ENCODE measurements at places on chromosomes 2 and 18.

DNA sequence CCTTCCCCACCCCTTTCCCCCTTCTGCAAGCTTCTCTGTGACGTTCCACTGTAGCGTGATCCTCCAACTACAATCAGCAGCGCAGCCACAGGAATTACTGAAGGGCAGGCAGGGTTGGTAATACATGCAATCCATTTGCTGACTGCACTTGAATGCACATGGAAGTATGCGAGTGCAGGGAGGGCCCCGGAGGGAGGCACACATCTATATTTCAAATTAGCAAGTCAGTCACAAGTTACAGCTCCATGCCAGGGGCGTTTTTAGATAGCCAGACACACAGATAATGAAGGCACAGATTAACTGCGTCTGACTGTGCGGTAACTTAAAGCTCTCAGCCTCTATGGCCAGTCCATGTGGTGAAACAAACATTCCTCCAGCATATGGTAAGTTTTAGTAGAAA is 209.2 kb upstream of the GATA6 start:
- no peak for DNase-seq

DNA sequence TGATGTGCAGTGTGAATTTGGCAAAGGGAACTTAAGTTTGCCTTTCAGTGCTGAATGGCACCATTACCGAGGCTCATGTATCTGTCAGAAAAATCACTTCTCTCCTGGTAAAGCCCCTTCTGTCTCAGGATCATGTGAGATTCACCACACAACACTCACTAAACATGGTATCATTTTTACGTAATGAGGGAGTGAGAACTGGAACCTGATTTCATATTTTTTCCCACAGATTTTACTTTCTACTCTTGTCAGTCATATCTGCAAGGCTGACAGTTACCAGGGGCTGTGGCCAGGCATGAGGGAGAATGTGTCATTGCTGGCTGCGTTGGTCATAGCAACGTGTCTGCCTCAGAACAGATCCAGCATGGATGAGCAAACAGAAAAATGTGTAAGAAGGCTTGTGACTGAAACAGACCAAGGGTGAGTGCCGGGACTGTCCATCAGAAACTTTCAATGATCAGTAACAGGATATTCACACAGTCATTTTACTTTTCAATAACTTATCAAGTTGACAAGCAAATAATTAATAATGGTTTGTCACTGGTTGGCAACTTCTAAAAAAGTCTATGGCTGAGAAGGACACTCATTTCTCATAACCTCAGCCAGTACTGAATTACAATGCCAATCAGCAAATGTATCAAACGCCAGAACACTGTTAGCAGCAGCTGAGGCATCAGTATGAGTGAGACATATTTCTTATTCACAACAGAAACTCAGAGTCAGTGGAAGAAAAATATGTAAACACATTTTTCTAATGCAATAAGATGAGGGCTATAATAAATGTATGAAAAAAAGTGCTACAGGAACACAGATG is 100.5 kb downstream of the CDC42EP3 start:
- peak; percentile 98 for DNase-seq

DNA sequence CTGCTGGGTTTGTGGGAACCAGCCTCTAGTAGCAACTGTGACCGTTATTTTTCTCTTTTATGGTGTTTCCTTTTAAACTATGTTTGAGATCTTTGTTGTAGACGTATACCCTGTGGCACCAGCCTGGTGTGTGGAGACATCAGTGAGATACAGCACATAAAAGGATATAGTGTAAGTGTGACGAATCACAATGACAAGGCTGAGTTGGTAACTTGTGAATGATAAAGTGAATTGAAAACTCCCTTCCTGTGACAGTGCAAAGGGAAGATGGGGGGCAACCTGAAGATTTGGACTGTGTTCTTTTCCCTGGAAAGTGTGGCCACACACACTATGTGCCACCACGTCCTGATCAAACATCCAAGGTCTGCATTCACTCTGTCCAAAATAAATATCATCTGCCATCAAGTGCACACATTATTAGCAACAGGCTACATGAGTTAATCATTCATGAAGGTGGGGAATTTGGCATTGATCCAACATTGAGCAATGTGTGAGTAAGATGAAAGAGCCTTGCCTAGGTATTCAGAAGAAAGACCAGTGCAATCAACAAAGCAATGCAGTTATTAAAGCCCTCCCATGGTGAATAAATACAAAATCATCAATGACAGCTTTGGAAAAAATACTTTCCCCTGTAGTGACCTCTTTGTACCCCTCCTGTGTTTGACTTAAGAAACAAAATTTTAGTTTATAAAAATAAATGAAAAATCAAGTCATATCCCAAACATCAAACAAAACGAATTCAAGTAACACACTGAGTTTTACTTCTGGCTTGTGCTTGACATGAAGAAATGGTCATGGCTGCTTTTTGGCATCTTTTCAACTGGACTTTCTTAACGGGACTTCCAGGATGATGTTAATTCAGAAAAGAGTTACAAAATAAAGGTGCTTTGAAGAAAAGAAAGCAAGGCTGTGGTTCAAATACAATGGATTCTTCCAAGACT is 1280.5 kb upstream of the ZEB2 start:
- DNase-seq, result no peak

DNA sequence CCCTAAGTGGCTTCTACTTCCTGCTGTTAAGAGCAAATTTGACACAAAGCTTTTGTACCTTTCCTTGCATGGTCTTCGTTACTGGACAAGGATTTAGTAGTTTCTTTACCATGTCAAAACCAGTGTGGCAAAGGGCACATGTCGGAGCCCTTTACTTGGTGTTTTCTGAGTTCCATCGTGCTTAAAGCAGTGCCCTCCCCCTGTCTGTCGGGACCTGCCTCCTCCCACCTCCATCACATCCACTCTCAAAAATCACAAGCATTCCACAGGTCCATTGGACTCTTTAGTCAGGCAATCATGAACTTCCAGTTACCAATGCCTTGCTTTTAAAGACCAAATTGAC is 763 bp downstream of the CCDC141 start:
- no peak for DNase-seq

- DNase-seq, result no peak
Observed at GRCh38 chr18:3524706-3525105, 74.7 kb downstream of the TGIF1 start.

GRCh38 chr2:233871432-233871831 is 3.2 kb upstream of the MSL3B start:
- no peak for DNase-seq

GRCh38 chr2:108776475-108776874 is 10.1 kb upstream of the CCDC138 start:
- DNase-seq, result peak; percentile 62

DNA sequence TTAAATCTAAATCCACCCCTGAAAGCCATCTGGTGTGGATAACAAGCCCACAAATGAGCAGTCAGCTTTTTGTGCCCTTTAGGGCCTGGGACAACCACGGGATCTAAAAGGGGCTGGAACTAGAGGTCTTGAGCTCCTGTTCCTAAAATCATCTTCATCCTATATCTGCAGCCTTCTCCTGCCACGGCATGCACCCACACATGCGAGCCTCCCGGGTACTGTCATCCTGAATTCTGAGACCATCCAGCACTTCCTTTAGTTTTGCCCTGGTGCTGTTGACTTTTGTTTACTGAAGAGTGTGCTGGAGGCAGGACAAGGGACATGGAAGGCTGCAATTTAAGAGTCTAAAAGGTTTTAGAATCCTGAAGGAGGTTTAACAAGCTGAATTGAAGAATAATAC is 183.2 kb downstream of the FAM210A start:
- no peak for DNase-seq

DNA sequence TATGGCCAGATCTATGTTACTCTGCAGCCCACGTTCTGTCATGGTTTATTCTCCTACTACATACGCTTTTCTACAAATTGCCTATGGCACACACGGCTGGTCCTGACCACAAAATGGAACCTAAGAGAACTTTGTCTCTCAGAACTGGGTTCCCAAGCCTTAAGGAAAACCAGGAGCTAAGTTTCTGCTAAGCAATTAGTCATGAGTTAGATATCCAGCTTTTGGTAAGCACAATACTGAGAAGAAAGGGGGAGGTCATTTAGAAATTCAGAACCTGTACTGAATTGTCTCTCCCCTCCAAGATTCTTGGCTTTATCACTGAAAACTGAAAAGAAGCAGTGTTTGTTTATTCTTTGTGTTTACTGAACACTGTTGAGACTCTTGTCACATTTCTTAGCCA is 283.5 kb upstream of the TANK start:
- no peak for DNase-seq

GRCh38 chr2:172772633-172773032 is 37.0 kb downstream of the RAPGEF4 start:
- no peak for DNase-seq

GRCh38 chr2:34547900-34548299 is 948.8 kb upstream of the FAM98A start:
- no peak for DNase-seq

DNA sequence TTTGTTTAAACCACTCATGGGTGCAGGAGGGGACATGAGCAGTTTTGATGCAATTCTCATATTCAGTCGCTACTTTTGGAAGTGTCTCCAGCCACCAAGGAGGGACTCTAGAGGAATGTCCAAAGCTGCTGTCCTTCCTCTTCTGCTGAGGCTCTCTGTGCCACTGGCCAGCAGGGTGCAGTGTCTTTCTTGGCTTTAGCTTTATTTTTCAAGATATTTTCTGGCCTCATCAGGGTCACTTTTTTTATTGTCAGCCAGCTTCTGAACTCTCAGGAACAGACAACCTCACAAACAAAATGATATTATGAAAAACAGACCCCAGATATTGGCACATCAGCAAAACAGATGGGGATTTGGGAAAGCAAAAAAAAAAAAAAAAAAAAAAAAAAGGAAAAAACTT is 289.3 kb upstream of the ZSWIM2 start:
- no peak for DNase-seq

DNA sequence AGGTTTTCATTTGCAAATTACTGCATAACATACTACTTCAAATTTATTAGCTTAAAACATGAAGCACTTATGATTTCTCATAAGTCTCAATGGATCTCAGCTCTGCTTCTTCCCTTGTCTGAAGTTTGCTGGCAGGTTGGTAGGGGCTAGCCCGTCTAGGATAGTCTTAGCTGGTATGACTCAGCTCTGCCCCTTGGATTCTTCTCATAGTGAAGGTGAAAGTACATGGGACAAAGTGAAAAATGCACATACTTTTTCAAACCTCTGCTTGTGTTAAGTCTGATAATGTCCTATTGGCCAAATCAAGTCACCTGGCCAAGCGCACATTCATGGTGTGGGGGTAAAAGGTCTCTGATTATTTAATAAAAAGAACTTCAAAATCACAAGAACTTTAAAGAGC is 184.8 kb upstream of the VWC2L start:
- DNase-seq, result no peak

GRCh38 chr2:207394812-207395534 is 134.8 kb upstream of the CREB1 start:
- no peak for DNase-seq

DNA sequence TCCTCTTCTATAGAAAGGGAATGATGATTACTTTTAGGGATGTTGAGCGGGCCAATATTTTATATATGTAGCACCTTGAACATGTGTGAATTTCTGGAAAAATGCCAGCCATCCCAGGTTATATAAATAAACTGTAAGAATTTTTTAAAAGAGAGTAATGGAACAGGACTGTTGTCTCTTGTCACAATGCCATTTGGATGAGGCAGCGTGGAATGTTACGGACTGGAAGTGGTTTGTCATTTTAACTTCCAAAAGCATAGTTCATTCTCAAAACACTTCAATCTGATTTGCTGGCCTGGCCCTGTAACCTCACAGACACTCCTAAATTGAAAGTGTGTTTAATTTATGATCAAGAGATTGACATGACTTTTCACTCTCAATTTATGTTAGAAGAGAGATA is 70.8 kb downstream of the TPGS2 start:
- no peak for DNase-seq

GRCh38 chr2:10675131-10675530 is 14.6 kb downstream of the NOL10 start:
- DNase-seq, result no peak

GRCh38 chr2:128727404-128727803 is 408.7 kb upstream of the HS6ST1 start:
- no peak for DNase-seq

- no peak for DNase-seq
Observed at GRCh38 chr18:77037567-77037966, 95.0 kb downstream of the MBP start.

GRCh38 chr2:238501311-238501710 is 74.6 kb downstream of the ASB1 start:
- DNase-seq, result no peak

DNA sequence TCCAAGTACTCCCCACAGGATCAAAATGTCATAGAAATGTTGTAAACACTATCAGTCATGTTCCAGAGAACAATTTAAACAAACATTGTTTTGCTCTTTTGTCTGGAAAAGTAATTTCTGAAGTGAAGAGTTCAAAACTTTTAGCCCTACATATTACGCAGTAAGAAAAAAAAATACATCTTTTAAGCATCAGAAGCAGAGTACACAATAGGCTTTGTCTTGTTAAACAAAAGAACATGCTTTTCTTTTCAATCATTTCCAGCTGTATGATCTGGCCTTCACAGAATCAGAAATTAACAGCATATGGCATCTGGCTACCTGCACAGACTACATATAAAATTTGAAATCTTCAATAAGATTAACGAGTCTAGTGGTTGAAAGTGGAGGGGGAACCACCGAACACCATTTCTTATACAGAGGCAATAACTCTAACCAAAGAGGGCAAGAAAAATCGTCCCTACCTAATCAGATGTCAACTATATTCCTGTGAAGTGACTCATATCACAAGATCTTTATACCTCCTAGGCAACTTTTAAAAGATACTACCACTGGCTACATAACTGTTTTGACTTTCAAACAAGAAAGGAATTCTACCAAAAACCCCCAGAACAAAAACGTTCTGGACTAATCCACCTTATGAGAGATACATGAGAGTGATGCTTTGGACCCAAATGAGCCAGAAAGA is 149.3 kb downstream of the EXOC6B start:
- no peak for DNase-seq

GRCh38 chr2:58156780-58157179 is 84.3 kb downstream of the FANCL start:
- DNase-seq, result no peak

DNA sequence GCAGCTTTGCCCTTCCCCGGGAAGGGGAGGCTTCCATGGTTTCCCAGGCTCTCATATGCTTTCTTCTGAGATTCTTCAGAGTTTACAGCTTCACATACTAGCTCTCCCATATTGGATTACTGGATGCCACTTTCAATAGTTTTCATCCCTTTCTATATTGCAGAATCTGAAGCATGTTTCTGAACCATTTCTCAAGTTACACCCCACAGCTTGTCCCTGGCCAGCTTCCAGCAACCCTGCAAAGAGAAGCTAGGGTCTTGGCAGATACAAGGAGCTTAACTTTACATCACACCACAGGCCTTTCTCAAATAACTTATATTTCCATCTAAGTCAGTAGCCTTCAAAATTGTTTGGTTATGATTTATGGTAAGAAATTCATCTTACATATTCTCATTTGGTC is 39.6 kb downstream of the LHCGR start:
- DNase-seq, result no peak

- no peak for DNase-seq
Observed at GRCh38 chr2:42125841-42126594, 43.1 kb upstream of the EML4 start.

DNA sequence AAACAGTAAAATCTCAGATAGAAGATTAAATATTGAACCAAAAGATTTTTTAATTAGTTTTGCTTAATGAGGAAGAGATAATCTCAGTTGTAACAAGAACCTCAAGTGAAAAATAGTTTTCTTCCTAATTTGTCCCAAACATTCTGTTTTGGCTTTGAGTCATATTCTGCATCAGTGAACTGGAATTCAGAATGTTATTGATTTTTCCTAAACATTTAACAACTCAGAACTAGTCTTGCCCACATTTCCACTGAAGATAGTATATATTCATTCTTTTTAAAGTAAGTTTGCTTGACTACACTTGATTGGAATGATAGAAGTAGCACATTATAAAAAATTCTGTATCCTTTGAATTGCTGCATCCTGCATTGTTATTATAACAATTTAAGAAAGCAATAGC is 85.7 kb upstream of the UGP2 start:
- DNase-seq, result no peak
